ENCODE measurements at places on chromosomes 13 and 19. TPM values are rescaled to one million over a fixed set of nuclear protein-coding genes. Genes with fewer than 3 reads are reported as not detected.

DNA sequence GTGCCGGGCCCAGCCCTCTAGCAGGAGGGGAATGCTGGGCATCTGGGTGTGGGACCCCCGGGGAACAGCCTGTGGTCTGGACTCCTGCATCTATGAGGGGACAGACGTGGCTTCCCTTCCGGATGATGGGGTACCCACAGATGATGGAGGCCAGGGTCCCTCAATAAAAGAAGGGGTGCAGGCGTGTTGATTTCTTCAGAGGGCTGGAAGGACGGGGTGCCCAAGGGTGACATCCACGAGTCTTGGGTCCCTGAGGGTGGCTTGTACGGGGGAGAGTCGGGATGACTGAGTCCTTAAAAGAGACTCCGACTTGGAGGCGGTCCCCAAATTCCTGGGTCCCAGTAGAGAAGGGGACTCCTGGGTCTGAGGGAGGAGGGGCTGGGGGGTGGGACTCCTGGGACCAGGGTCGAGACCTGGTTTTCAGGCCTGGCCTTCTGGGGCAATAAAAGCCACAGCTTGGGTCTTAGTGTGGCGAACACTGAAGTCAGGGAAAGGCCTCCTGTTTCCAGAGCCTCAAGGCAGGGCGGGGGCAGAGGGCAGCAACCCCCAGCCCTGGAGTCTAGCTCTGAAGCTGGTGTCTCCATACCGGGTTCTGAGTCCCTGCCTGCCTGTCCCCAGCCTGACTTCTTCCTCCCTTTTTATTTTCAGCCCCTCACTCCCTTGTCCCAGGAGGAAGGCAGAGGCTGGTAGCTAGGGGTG is 459 bp upstream of the GRIN2D start:
- DNase-seq: no peak
- no peak overlapping the region for H3K27ac ChIP-seq
- peaks cover 14% of the 10 kb centered on the region for H3K36me3 ChIP-seq

- no peak overlapping the region for H3K4me3 ChIP-seq
- H3K4me1 ChIP-seq: peaks cover 6% of the 10 kb centered on the region
- peaks cover 66% of the 10 kb centered on the region for H3K36me3 ChIP-seq
These were observed 21.0 kb downstream of the SAE1 start for GRCh38 chr19:47151627-47152026.

GRCh38 chr19:41869374-41869955 is 7.6 kb upstream of the CD79A start:
- H3K4me3 ChIP-seq: no peak overlapping the region
- H3K36me3 ChIP-seq: peaks cover 65% of the 10 kb centered on the region
- H3K27ac ChIP-seq: no peak overlapping the region
- no peak for DNase-seq

DNA sequence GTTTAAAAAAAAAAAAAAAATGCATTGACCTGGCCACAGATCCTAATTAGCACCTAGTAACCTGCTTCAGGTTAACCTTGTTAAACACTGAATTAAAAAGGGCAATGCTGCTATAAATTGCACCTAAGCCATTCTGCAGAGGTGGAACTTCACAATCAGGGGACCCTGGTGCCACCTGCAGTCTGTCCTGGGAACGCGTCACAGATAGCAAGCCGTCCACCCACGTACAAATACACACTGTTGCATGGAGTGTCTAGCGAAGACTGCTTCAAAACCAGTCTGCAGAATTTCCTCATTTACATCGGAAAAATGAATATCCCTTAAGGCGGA is 169.3 kb downstream of the COL4A1 start:
- peaks cover 45% of the 10 kb centered on the region for H3K4me1 ChIP-seq
- peak; percentile 72 for DNase-seq
- H3K36me3 ChIP-seq: no peaks in the 10 kb centered on the region
- peak overlapping the region; percentile 49 for H3K4me3 ChIP-seq

Gene DHDH
- 0.31 TPM for total RNA-seq

Gene KLK12
- total RNA-seq: not detected

Gene ZIC5
- not detected for total RNA-seq

DNA sequence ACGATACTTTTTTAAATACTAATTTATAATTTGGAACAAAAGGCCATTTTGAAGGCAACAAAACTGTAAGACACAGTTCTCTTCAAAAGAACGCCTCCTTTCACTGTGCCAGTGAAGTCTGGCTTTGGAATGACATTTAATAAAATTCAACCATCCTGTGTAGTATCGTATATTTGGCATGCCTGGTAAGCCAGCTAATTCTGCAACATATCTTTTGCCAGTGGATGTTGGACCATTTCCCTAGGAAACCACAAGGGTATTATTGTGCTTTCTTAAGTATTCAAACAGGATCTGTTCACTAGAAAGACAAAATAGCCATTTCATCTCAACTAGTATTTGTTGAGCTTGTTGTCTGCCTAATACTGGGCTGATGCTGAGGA is 111.6 kb downstream of the RGCC start:
- H3K27ac ChIP-seq: peak overlapping the region; percentile 50
- H3K27me3 ChIP-seq: no peaks in the 10 kb centered on the region
- no peak overlapping the region for H3K4me3 ChIP-seq
- peaks cover 10% of the 10 kb centered on the region for H3K4me1 ChIP-seq
- peaks cover 6% of the 10 kb centered on the region for H3K36me3 ChIP-seq
- peak; percentile 75 for DNase-seq

Gene IZUMO2
- not detected for total RNA-seq

- H3K4me1 ChIP-seq: peaks cover 29% of the 10 kb centered on the region
- no peak overlapping the region for H3K4me3 ChIP-seq
- DNase-seq: no peak
- H3K27me3 ChIP-seq: no peaks in the 10 kb centered on the region
- no peaks in the 10 kb centered on the region for H3K36me3 ChIP-seq
These were observed 26.3 kb downstream of the SIPA1L3 start for GRCh38 chr19:37932985-37933936.

DNA sequence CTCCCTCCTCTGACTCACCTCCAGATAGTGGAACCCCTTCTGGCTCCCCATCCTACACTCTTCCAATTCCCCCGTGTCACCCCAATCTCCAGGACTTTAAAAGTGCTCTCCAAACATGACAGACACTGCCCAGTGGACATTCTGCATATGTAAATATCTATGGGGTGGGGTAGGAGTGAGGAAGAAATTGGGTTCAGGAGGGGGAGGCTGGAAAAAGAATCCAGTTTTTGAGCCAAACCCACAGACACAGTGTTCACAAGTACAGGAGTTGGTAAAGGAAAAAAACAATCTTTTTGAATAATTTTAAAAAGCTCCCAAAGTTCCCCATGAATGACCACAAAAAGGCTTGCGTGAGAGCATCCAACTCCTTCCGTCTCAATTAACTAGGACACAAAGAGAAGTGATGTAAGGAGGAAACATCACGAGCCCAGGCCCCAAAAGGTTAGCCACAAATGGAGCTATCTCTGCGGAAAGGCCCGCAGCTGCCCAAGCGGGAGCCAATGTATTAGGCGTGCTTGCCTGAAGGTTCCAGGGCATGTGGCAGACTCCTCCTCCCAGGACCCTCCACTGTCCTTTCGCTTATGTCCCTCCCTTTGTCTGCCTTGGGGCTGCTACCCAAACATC is 18.0 kb downstream of the ZC3H4 start:
- peaks cover 54% of the 10 kb centered on the region for H3K4me1 ChIP-seq
- no peak overlapping the region for H3K27ac ChIP-seq
- no peak overlapping the region for H3K4me3 ChIP-seq
- no peak for DNase-seq
- no peaks in the 10 kb centered on the region for H3K27me3 ChIP-seq

Gene OR4F17
- total RNA-seq: not detected

DNA sequence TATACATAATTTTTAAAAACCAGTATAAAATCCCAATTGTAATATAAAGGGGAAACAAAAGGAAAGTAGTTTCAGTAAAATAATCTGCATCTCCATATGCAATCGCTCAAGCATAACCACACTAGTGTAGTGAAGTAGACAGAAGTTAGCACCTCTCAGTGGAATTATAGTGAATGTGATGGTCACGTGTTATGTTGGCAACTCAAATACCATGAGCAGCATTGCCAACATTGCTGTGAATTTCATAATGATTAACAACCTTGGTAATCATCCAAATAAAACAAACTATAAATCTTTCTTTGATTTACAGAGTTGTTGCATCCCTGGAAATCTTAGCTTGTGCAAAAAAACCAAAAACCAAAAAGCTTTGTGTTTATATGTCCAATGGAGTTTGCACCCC is 77.3 kb upstream of the SIAH3 start:
- H3K4me3 ChIP-seq: no peak overlapping the region
- no peaks in the 10 kb centered on the region for H3K36me3 ChIP-seq
- no peak for DNase-seq
- H3K27ac ChIP-seq: no peak overlapping the region
- peaks cover 6% of the 10 kb centered on the region for H3K27me3 ChIP-seq

Gene UBE2M
- 30.6 TPM for total RNA-seq

GRCh38 chr19:13729859-13730258 is 34.5 kb upstream of the MRI1 start:
- no peak for DNase-seq
- H3K27ac ChIP-seq: no peak overlapping the region
- H3K4me3 ChIP-seq: no peak overlapping the region
- H3K27me3 ChIP-seq: no peaks in the 10 kb centered on the region
- H3K4me1 ChIP-seq: peaks cover 10% of the 10 kb centered on the region
- no peaks in the 10 kb centered on the region for H3K36me3 ChIP-seq

Gene ZNF561
- total RNA-seq: 35.4 TPM

Gene PAN3
- 16.5 TPM for total RNA-seq

Gene ZNF296
- 0.13 TPM for total RNA-seq

GRCh38 chr19:18397242-18398202 is at the start of gene LRRC25:
Gene LRRC25, minus strand, starts transcription at chr19:18397622. Its CDS starts 659 bp downstream, at chr19:18396963.
- H3K4me1 ChIP-seq: peaks cover 22% of the 10 kb centered on the region
- H3K4me3 ChIP-seq: peak within 1 kb of the TSS; percentile 26
- peak; percentile 76 for DNase-seq
- H3K36me3 ChIP-seq: no peaks in the 10 kb centered on the region

Gene SERPINE3
- total RNA-seq: not detected

GRCh38 chr13:72168126-72168855 is 301.3 kb upstream of the DACH1 start:
- H3K27me3 ChIP-seq: no peaks in the 10 kb centered on the region
- no peaks in the 10 kb centered on the region for H3K4me1 ChIP-seq
- no peak overlapping the region for H3K4me3 ChIP-seq
- no peaks in the 10 kb centered on the region for H3K36me3 ChIP-seq
- no peak for DNase-seq
- H3K27ac ChIP-seq: no peak overlapping the region

DNA sequence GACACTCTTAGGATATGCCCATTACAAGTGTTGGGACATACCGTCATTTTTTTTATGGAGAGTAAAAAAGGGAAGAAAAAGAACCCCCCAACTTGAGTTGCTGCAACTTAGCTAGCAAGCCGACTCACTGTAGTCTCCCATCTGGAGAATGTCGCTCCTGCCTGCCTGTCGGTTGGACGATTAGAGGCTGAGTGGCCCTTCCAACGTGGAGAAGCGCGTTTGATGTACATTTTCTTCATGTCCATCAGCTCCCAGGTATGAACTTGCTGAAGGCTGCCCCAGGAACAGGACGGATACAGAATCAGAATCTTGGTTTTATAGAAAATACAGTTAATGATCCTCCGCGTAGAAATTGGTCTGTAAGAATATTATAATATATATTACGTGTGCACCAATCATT is 189.0 kb upstream of the SOX1 start:
- H3K4me1 ChIP-seq: no peaks in the 10 kb centered on the region
- no peak overlapping the region for H3K4me3 ChIP-seq
- peaks cover 11% of the 10 kb centered on the region for H3K27me3 ChIP-seq
- no peaks in the 10 kb centered on the region for H3K36me3 ChIP-seq
- no peak overlapping the region for H3K27ac ChIP-seq

DNA sequence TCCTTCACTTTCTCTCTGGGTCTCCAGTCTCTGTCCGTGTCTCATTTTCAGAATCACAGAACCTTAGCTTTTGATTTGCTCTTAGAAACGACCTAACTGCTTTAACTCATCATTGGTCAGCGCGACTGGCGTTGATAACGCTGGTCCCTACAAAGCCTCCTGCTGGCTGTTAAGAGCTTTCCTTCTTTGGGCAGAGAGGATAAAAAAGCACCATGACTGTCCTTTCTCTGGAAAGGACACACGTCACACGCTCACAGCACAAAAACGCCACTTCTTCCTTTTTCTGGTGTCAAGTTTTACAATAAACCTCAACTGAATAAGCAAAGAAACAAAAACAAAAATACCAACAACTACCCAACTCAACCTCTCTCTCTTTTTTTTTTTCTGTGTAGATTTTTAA is 1.7 kb upstream of the KLK12 start:
- no peak overlapping the region for H3K4me3 ChIP-seq
- no peaks in the 10 kb centered on the region for H3K36me3 ChIP-seq
- H3K27me3 ChIP-seq: peaks cover 2% of the 10 kb centered on the region
- H3K27ac ChIP-seq: no peak overlapping the region

- no peaks in the 10 kb centered on the region for H3K4me1 ChIP-seq
- H3K27ac ChIP-seq: no peak overlapping the region
- H3K36me3 ChIP-seq: peaks cover 91% of the 10 kb centered on the region
These were observed 21.2 kb downstream of the ELAVL1 start for GRCh38 chr19:7983995-7984837.

DNA sequence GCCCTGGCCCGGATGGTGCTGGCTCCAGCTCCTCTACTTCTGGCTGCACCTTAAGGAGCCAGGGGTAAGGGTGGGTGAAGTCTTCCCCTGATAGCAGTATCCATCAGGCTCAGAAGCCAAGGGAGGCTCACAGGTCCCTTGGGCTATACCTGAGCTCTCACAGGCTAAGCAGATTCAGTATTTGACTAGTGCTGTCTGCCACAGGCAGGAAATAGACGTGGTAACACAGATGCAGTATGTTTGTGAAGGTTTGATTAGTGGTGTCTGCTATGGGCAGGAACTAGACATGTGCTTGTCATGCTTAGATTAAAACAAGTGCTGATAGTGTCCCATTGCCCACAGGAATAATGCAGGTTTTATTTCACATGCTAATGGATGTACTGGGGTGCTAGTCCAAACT is 4.0 kb downstream of the SYT5 start:
- H3K27me3 ChIP-seq: peaks cover 95% of the 10 kb centered on the region
- no peak overlapping the region for H3K4me3 ChIP-seq
- no peaks in the 10 kb centered on the region for H3K36me3 ChIP-seq

DNA sequence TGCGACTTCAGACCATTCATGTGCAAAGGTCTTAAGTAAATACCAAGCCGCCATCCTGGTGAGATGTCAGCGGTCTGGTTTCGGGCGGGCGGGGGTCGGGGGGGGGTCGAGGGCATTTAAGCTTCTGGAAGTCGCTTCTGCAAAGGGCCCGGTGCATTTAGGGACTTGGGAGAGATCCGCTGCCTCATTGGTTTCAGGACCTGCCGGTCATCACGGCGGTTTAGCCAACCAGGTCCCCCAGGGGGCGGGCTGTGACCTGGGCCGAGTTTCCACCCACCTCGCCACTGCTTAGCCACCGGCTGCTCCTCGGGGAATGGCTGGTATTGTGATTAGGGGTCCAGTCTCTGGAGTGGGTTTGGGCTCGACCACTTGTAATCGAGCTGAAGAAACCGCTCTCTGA is 7.8 kb downstream of the ANKLE1 start:
- H3K27me3 ChIP-seq: no peaks in the 10 kb centered on the region
- no peak overlapping the region for H3K4me3 ChIP-seq
- peak; percentile 77 for DNase-seq
- H3K36me3 ChIP-seq: peaks cover 7% of the 10 kb centered on the region
